Ecto neural progenitor cell (in vitro differentiated cells): ENCODE measurements at places on chromosomes 12 and 14.

GRCh38 chr14:55807053-55807880 lies 227.3 kb downstream of the KTN1 start:
- no peak for DNase-seq

- DNase-seq: no peak
These were observed 35.2 kb downstream of the PIWIL1 start for GRCh38 chr12:130372936-130373335.

GRCh38 chr14:74875941-74876913 lies at the start of gene PROX2:
Gene PROX2, minus strand, starts transcription at chr14:74876145. Its CDS starts 12,311 bp downstream, at chr14:74863834.
- no peak for DNase-seq

GRCh38 chr12:51185171-51185717 lies 12.3 kb upstream of the TFCP2 start:
- DNase-seq: no peak

DNA sequence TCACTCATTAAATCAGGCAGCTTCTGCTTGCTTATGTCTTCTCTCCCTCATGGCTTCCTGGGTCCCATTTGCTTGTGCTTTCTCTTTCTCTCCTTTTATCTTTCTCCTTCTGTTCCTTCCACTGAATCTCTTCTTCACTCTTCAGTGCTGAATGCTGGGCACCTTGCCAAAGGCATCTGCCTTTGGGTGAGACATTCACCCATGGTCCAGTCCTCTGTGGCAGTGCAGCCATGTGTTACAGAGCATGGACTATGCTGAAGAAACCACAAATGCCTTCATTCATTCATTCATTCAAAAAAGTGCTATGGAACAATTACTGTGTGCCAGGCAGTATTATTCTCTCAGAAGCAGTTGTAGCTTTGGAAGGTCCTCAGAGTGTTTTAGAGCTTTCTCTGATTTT lies 344.4 kb upstream of the STXBP6 start:
- DNase-seq: no peak

DNA sequence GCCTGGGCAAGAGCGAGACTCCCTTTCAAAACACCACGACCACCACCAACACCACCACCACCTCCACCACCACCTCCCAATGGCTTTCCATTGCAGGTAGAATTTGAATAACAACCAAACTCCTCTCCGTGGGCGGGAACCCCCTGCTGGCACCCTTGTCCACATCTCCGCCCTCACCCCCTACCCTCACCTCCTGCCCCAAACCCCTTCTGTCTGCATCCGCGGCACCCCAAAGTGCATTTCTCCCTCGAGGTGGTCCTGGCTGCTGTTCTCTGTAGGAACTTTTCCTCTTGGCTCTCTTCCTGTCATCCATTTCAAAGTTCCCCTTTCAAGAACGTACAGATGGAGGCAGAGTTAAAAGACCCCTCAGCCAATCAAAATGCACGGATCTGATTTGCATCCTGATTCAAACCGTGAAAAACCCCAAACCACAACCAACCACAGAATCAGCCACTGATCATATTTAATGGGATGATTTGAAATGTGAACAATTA lies 3.8 kb downstream of the SDSL start:
- DNase-seq: no peak

DNA sequence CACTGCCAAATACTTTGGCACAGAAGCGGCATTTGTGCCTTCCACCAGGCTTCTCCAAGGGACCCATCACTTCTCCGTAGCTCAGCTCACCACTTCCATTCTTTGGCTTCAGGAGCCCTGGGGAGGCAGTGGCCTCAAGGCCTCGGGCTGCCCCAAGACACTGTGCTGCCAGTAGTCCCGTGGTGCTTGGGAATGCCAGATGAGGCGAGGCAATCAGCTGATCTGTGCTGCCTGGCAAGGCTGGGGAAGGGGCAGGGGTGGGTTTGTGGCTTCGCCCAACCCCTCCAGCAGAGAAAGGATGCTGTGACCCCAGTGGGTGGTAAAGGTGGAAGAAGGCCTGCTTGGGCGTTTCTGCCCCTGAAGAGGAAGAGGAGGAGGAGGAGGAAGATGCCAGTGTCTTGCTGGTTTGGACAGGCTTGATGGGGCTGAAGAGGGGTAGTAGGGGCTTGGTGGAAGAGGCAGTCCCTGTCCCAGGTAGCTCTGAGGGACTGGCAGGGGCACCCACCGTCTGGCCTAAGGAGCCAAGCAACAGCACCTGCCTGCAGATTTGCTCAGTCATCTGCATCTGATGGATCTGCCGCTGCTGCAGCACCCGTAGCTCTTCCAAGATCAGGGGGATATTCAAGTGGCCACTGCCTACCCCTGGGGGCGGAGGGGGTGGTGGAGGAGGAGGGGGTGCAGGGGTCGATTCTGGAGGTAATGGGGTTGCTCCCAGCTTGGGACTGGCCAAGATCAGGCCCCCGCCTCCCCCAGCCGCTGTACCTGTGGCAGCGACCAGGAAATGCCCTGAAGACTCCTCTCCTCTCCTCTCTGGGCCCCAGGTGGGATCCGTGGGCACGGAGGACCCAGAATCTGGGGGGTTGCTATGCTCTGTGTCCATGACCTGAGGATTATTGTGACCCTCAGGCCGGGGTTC lies 1.3 kb downstream of the SALL2 start:
- DNase-seq: no peak

- no peak for DNase-seq
These were observed 6.8 kb downstream of the HNRNPC start for GRCh38 chr14:21262410-21262809.

GRCh38 chr12:63301311-63301710 lies 150.3 kb upstream of the AVPR1A start:
- DNase-seq: no peak

GRCh38 chr14:76126076-76126475 lies 25.6 kb upstream of the GPATCH2L start:
- no peak for DNase-seq

GRCh38 chr12:19351346-19351745 lies 87.9 kb upstream of the AEBP2 start:
- DNase-seq: no peak

DNA sequence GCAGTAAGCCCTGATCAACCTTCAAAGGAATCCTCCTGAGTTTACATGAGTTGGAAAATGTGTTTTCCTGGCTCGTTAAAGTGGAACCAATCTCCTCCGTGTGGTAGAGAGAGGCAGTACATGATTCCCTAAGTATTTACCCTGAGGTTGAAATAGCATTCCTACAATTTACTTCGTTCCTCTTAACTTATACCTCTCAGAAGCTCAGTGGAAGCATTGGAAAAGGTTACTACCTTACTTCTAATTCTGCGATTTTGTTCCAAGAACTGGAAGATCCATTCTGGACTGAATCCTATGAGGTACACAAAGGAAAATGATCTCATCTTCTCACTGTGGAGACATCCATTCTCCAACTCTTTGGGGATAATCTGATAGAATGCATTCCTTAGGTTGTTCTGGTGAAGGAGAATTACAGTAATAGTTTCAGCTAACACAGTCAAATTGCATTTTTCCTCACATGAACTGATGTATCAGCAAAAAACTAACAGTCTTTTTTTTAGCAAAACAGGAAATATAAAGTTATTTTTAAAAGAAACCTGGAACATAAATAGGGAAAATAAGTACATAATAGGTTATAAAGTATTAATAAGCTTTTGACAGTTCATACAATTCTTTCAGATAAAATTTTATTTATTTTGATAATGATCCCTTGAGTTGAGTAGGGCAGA lies 475.6 kb downstream of the PDZRN4 start:
- no peak for DNase-seq

DNA sequence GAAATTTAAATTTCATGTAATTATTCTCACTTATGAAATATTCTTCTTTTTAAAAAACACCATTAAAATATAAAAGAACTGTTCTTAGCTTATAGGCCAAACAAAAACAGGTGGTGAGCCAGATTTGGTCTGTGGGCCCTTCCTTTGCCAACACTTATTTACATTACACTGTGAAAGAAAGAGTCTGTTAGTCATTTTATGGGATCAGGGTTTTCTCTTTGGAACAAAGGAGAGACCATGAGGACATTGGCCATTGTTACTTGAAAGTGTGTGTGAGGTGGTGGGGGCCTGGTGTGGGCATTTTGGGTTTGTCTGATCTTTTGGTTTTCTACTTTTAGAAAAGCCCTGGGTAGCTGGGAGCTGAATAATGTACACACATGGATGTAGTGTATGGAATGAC lies 62.7 kb downstream of the TTC6 start:
- no peak for DNase-seq

DNA sequence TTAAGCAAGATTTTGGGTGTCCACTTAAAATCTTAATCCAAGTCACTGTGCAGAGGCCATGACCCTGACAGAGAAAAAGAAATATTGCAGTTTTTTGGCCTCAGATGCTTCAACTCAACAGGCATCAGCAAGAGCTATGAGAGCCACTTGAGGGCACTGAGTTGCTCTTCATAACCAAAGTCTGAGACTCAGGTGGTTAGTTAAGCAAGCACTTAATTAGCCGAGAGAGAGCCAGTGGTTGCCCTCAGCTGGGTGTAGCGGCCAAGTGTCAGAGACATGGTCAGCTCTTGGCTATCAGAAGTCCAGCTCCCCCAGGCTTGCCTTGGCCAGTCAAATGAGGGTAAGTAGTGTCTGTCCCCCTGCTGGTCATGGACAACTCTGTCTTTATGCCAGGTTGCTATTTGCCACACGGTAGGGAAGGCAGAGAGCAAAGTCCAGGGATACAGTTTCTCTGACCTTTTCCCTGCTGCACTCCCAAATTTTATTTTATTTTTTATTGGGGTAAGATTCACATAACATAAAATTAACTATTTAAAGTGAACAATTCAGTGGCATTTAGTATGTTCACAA lies 9.0 kb upstream of the KRT71 start:
- no peak for DNase-seq

DNA sequence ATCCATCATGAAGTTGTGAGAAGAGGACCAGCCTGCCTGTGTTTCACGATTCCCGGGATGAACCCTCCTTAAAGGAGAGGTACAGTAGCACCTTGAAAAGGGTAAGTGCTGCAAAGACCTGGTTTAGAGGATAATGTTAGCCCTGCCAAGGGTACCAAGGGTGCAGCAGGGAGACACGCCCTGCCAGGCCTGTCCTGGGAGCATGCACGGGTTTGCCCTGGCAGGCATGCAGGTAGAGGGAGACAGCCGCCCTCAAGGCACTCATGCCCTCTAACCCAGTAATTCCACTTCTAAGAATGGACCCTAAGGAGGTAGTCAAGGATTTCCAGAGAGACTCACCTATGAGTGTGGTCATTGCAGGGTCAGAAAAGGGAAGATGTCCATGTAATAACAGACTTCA lies 65.0 kb downstream of the DIO3 start:
- no peak for DNase-seq

GRCh38 chr14:63186453-63186852 lies 17.8 kb upstream of the RHOJ start:
- DNase-seq: no peak

DNA sequence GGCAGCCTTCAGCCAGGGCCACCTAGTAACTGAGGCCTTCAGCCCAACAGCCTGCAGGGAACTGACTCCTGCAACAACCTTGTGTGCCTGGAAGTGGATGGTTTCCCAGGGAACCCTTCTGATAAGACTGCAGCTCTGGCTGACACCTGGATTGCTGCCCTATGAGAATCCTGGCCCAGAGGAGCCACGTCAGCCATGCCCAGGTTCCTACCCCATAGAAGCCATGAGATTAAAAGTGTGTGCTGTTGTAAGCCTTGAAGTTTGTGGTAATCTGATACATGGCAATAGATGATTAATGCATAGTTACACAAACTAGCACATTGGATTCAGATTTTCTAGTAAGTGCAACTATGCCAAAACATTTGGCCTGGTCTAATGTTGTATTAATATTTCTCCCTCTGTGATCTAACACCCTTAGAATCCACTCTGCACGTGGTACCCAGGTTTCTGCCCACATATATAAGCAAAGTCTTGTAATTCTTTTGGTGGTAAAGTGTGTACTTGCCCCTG lies 64.8 kb upstream of the BEGAIN start:
- DNase-seq: no peak

GRCh38 chr12:128818065-128819022 lies 5.4 kb downstream of the SLC15A4 start:
- no peak for DNase-seq

DNA sequence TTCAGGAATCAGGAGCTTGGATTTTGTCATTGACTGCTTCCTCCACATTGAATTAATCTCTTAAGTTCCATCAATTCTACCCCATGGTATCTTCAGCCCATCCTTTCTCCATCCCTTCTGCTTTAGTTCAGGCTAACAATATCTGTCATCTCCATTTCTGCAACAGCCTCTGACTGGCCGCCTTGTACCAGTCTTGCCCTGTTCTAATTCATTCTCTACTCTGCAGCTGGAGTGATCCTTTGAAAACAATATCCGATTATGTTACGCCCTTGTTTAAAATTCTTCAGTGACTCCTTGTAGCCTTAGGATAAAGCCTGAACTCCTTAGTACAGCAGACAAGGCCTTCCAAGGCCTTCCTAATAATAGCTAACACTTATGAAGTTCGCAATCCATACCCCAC lies 170.2 kb downstream of the ETV6 start:
- no peak for DNase-seq

DNA sequence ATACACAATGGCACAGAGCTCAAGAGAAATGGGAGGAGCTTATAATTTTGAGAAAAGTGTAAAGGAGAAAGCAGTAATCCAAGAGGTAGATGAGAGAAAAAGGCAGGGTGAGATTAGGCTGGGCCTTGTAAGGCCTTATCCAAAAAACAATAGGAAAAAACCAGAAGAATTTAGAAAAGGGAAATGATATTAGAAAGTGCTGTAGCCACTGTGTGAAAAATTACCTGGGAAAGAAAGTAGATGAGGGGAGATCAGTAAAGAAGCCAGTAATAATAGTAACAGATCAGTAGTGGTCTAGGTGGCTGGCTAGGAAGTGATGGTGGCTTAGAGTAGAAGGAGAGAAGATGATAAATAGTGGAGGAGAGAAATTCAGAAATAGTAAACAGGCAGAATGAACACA lies 66.3 kb upstream of the CFL2 start:
- no peak for DNase-seq

GRCh38 chr12:27968972-27969623 lies 3.4 kb downstream of the PTHLH start:
- DNase-seq: peak; percentile 71

DNA sequence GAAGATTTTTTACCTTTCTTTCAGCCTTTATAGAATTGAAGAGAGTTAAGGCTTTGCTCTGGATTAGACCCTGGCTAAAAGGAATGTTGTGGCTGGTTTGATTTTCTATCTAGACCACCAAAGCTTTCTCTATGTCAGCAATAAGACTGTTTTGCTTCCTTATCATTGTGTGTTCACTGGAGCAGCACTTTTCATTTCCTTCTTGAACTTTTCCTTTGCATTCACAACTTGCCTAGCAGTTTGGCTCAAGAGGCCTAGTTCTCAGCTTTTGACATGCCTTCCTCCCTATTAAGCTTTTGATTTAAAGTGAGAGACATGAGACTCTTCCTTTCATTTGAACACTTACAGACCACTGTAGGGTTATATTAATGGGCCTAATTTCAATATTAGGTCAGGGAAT lies 64.1 kb upstream of the USP15 start:
- DNase-seq: no peak
